ENCODE measurements at places on chromosomes 12 and 14.

- no peak for DNase-seq
Measured at GRCh38 chr12:93191956-93192355, 185.8 kb upstream of the NUDT4 start.

GRCh38 chr12:70467476-70467875, 101.4 kb downstream of the KCNMB4 start:
- DNase-seq: no peak

DNA sequence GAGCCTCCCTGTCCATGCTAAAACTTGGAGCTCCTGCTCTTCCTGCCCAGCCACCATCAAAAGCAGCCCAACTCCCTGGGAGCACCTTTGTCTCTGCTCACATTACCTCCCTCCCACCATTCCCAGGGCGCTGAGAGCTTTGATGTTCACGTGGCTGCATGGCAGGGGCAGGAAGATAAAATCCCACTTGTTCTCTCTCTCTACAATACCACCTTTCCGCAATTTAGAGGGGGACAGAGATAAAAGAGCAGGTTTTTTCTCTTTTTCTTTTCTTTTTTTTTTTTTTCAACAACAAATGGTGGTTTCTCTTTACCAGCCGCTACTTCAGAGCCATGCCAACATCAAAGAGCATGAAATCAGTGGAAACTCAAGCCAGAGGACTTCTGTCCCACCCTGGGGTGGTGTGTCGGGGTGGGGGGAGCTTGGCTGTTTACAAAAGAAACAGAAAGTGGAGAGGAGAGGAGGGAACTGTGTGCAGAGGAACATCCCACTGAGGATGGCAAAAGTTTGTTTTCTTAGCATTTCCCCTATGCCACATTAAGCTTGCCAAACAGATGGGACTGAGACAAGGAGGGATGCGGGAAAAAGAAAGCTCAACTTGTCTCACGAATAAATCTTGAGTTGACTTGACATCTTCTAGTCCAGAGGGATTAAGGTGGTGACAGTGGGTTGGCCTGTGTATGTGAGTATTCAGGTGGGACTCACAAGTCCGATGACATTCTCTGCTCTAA, 103.7 kb upstream of the NUDT4 start:
- DNase-seq: no peak

- no peak for DNase-seq
Measured at GRCh38 chr14:24895243-24895583, 154.7 kb downstream of the STXBP6 start.

DNA sequence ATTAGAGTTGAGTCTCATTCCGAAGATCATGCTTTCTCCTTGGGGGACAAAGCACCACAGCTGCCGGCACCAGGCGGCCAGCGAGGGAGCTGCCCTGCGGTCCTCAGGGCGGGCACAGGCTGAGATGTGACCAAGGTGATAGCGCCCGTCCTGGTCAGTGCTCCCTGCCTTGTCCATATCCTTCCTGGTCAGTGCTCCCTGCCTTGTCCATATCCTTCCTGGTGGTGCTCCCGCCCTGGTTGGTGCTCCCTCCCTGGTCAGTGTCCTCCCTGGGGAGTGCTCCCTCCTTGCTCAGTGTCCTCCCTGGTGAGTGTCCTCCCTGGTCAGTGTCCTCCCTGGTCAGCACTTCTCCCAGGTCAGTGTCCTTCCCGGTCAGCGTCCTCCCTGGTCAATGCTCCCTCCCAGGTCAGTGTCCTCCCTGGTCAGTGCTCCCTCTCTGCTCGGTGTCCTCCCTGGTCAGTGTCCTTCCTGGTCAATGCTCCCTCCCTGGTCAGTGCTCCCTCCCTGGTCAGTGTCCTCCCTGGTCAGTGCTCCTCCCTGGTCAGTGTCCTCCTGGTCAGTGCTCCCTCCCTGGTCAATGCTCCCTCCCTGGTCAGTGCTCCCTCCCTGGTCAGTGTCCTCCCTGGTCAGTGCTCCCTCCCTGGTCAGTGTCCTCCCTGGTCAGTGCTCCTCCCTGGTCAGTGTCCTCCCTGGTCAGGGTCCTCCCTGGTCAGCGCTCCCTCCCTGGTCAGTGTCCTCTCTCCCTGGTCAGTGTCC, 92.2 kb downstream of the ADGRD1 start:
- DNase-seq: no peak

GRCh38 chr14:42909659-42910058, 1303.0 kb downstream of the LRFN5 start:
- no peak for DNase-seq

DNA sequence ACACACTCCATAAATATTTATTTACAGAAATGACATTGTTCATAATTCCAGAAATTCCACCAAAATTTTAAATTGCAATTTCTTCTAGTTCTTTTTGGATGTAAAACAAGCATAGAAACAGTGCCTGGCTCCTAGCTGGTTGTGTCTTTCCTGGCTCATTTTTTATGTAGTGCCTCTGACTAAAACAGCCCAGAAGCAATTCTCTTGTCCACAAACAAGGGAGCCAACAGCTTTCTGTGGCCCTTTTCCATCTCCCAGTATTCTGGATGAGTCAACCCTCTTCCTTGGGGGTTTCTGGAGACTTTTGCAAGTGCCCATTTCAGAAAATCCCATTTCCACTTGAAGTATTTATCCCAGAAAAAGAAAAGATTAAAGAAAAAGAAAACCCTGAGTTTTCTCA, 141.4 kb downstream of the PHLDA1 start:
- DNase-seq: no peak

DNA sequence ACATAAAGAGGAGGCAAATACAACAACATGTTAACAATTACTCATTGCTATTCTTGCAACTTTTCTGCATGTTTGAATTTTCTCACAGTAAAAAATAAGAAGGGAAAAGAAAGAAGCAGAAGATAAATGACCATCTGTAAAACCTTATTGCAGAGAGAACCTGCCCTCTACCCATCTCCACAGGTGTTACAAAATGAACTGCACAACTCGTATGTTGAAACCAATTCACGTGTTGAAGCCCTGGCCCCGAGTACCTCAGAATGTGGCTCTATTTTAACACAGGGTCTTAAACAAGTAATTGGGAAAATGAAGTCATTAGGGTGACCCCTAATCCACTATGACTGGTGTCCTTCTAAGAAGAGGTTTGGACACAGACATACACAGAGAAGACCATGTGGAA, 39.5 kb downstream of the FOXN3 start:
- DNase-seq: no peak

- DNase-seq: no peak
Measured at GRCh38 chr12:70049596-70050360, 193.5 kb upstream of the CNOT2 start.

- DNase-seq: no peak
Measured at GRCh38 chr12:124236625-124237031, 58.3 kb upstream of the RFLNA start.

GRCh38 chr14:101332281-101332680, 229.0 kb upstream of the DIO3 start:
- DNase-seq: no peak

- no peak for DNase-seq
Measured at GRCh38 chr14:24363401-24363800, 4.6 kb upstream of the NFATC4 start.
